ENCODE measurements at places on chromosomes 12 and 14. TPM values are rescaled to one million over a fixed set of nuclear protein-coding genes. Genes with fewer than 3 reads are reported as not detected.

Gene CYP27B1
- 1.9 TPM for total RNA-seq

DNA sequence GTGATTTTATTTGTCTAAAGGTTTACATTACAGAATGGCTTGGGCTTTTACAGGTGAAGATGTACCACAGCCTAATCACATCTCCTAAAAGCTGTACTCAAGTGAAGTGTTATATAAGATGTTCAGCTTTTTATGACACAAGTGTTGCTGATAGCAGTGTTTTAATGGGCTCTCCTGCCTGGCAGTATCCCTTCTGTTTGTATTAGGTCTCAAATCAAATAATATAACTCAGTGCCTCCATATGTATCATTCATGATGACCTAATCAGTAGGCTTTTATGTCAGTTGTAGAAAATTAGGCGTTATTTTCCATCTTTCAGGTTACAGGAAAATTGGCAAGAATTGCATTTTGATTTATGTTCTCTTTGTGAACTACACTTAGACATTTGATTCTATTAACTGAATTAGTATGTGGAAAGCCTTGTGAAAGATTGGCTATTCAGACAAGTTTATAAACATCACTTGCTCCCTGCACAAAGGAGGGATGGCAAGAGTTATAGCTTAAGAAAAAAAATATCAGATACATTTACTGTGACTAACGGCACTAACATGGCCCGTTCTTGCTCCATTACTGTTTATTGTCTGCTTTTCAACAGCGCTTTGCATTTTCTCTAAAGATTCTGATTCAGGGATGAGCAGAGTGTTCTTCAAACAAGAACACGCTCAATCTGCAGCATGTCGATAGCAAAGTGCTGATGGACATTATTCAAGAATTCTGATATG is 143.7 kb upstream of the DIO2 start:
- H3K27ac ChIP-seq: no peak overlapping the region
- no peaks in the 10 kb centered on the region for H3K36me3 ChIP-seq
- no peaks in the 10 kb centered on the region for H3K27me3 ChIP-seq
- no peak for DNase-seq

Gene PLCZ1
- total RNA-seq: not detected

Gene PCED1B
- total RNA-seq: 58.7 TPM

GRCh38 chr14:97994020-97994531 is 1196.9 kb downstream of the VRK1 start:
- peak; percentile 44 for DNase-seq
- H3K4me3 ChIP-seq: peak overlapping the region; percentile 29
- H3K4me1 ChIP-seq: peaks cover 44% of the 10 kb centered on the region
- peaks cover 10% of the 10 kb centered on the region for H3K36me3 ChIP-seq

GRCh38 chr14:36973806-36974442 is 198.5 kb downstream of the SLC25A21 start:
- H3K27me3 ChIP-seq: no peaks in the 10 kb centered on the region
- H3K4me3 ChIP-seq: no peak overlapping the region
- no peaks in the 10 kb centered on the region for H3K36me3 ChIP-seq
- no peaks in the 10 kb centered on the region for H3K4me1 ChIP-seq
- no peak overlapping the region for H3K27ac ChIP-seq
- no peak for DNase-seq

Data from activated CD4-positive, alpha-beta T cell treated with anti-CD3 and anti-CD28 coated beads, Interleukin-2, amount 10 ng/mL, durations not matched to agents 7 days and 5 days (primary cell).